T-helper 2 cell treated with Interferon-gamma antibody and Interleukin-4, amounts not matched to agents 5 μg/mL and 100 μg/mL, for 36 hours (primary cell): ENCODE measurements at places on chromosomes 6 and 20.

GRCh38 chr6:31907158-31907813 is 5.4 kb upstream of the ZBTB12 start:
- peak; percentile 13 for DNase-seq

- no peak for DNase-seq
Observed at GRCh38 chr6:21173031-21173430, 420.5 kb upstream of the SOX4 start.

- no peak for DNase-seq
Observed at GRCh38 chr20:34389954-34390555, 27.0 kb downstream of the ITCH start.

- no peak for DNase-seq
Observed at GRCh38 chr20:35956616-35957015, 2.3 kb upstream of the SCAND1 start.

GRCh38 chr20:49775229-49775693 is 37.4 kb upstream of the SLC9A8 start:
- no peak for DNase-seq

DNA sequence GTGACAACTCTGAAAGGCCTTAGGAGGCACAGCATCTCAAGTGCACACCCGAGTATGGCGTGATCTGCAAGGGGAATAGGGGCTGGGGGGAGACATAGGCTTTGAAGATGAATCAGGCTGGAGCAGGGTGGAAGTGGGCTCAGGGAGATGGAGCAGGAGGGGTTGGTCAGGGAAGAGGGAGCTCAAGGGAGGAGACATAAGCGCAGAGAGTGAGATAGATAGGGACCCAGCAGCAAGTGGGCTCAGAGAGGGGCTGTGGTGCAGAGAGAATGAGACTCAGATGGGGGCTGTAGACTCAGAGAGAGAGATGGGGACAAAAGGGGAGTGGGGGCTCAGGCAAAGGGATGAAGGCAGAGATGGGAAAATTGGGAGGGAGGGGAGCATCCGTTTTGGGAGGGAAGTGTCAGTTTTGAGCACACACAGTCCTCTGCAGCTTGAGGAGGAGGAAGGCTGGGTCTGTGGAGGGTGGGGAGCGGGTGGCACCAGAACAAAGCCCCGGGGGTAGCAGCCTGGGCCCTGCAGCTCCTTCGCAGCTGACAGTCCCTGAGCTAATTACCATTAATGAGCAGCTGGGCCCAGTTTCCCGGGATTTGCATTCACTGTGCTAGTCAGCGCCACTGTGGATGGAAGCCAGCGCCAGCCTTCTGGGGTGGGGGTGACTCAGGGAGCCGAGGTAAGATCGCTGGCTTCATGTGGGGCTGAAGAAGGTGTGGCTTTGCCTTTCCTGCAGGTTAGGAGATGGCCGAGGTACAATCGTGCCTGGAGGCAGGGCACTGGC is 18.7 kb downstream of the SRXN1 start:
- DNase-seq: no peak

- DNase-seq: no peak
Observed at GRCh38 chr6:156161471-156161870, 615.7 kb upstream of the ARID1B start.

GRCh38 chr6:153301602-153302001 is 170.5 kb upstream of the RGS17 start:
- no peak for DNase-seq

DNA sequence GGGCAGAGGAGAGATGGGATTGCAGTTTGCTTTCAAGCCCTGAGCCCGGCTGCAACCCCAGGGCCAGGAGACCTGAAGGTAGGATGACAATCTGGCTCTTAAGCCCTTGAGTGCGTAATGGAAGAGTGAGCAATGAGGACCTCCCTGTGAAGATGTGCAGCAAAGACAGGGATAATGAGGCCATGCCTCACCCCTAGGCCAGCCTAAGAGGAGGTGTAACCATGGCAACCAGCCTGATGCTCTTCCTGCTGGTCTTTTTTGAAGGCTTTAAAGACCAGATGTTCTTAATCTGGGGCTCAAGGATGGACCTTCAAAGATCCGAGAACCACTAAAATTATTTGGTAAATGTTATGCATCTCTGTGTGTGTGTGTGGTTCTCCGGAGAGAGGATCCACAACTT is 8.2 kb downstream of the ARHGAP40 start:
- no peak for DNase-seq

DNA sequence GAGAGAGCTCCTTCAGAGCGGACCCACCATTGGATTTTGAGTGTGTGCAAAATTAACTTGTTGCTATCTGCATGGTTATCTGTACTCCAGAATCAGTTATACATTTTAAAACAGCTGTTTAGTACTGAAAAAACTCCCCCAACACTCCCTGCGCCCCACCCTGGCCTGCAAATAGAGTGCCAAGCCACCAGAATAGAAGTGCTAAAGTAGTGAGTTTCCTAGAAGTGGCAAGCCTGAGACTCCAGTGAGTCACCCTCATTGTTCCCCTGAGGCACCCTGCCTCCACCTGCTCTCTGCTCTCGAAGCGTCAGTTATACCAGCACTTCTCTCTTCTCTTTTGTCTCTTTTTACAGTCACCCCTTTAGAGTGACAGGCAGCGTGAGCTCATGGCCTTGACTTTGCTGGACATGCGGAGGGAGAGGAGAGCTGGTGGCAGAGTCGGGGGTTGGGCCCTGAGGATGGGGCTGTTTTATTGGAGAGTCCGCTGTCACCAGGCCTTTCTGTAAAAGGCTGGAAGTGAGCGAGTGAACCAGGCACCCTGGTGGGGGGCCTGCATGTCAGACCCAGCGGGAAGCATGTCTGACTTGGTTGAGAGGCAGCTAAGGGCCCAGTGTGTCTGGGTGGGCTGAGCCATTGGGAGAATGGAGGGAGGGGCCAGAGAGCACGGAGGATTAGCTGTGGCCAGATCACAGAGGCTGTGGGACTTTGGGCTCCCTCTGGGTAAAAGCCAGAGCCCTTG is 10.4 kb downstream of the IGF2R start:
- peak; percentile 64 for DNase-seq

- no peak for DNase-seq
Observed at GRCh38 chr6:161274488-161274858, 612 bp upstream of the AGPAT4 start.

GRCh38 chr6:23797041-23797440 is 329.0 kb upstream of the NRSN1 start:
- no peak for DNase-seq

GRCh38 chr20:33693289-33693688 is 7.1 kb upstream of the E2F1 start:
- DNase-seq: no peak

DNA sequence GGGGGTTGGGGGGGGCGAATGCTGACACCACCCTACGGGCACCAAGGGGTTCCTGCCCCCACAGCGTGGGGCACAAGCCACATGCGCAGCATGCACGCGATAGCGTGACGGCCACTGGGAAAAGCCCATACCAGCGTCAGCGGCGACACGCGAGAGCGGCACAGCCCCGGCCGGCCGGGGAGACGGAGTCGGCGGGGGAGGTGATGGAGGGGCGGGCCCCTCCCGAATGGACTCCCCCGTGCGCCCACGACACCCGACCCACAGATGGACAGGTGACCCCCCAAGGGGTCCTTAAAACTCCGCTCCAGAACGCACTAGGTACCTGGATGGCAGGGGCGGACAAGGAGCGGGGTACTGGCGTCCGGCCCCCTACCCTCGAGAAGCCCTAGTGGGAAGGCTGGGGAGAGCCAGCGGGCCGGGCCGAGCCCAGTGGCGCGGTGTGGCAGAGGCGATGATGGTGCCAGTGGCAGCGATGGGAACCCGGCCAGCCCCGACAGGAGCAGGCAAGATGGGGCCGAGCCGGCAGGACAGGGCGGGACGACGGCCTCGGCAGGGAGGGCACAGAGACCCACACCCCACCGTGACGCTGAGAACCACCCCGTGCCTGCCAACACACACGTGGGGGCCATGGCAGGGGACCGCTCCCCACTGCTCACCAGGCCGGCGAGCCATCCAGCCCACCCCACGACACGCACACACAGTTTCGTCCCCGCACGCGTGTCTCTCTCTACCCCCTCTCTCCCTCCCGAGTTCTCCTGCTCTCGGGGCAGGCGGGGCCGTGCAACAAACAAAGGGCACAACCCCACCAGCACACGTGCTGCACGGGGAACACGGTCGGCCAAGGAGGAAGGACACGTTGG is 1959.8 kb upstream of the DEFB115 start:
- DNase-seq: no peak

- DNase-seq: no peak
Observed at GRCh38 chr6:83436674-83437073, 5.8 kb upstream of the ME1 start.

DNA sequence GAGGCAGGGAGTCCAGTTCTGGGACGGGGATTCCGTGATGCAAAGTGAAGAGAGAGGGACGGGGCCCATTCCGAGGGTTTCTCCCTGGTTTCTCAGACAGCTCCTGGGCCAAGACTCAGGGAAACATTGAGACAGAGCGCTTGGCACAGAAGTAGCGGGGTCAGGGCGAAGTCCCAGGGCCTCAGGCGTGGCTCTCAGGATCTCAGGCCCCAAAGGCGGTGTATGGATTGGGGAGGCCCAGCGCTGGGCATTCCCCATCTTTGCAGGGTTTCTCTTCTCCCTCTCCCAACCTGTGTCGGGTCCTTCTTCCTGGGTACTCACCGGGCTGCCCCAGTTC is 35.9 kb upstream of the HLA-G start:
- DNase-seq: no peak

DNA sequence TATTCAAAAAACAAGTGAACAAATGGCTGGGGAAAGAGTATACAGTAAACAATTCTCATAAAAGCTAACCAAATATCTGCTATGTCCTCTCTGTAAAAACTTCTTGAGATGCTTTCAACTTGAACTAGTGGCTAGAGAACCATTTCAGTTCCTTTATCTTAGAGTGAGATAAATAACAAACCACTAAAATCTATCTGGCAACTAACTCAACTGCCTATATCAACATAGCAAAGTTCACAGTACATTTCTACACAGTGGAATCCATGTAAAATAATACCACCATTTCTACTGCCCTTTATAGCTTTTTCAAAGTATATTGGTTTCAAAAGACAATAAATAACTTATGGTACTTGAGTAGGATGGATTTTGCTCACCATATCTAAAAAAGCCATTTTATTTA is 95.1 kb downstream of the MMS22L start:
- DNase-seq: no peak

GRCh38 chr6:25655723-25656122 is 3.7 kb downstream of the SCGN start:
- no peak for DNase-seq

- no peak for DNase-seq
Observed at GRCh38 chr6:125942672-125943527, 13.7 kb upstream of the HINT3 start.

GRCh38 chr20:1242530-1242929 is 16.7 kb downstream of the RAD21L1 start:
- DNase-seq: no peak

- DNase-seq: no peak
Observed at GRCh38 chr6:106608080-106608668, 21.1 kb downstream of the RTN4IP1 start.

DNA sequence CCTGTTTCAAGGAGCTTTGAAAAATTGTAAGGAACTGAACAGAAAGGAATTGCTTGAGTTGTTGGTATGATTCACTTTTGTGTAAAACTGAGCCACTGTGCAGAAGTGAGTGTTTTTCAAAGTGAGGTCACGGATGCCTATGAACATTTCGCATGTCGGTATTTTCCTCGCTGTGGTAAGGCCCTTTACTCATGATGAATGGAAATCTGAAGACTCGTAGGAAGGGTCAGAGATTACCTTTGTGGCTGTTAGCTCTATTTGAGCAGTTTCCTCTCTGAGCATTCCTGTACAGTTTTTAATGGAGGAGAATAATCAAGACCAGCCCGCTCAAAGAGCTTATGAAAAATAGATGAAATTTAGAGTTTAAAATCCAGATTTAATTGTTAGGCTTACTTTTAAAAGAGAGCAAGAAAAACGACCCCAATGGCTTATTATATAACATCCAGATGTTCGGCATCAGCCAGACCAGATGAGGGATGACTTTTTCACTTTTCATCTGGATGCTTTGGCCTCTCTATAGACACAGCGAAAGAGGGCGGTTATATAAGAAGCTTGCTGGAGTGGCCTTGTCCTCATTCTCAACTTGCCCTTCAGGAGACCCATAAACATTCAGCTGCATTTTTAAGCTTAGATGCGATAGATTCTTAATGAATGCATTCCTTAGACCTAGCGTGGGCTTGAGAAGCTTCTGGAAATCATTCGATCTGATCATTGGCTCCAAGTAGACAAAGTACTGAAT is 99.5 kb downstream of the CD83 start:
- DNase-seq: no peak
